Esophagus muscularis mucosa (tissue), 4 donors: ENCODE measurements at places on chromosomes 4 and X. TPM values are rescaled to one million over a fixed set of nuclear protein-coding genes. Genes with fewer than 3 reads are reported as not detected.

SH3TC1 gene
- total RNA-seq: 18.7 TPM

DMP1 gene
- total RNA-seq: not detected

DNA sequence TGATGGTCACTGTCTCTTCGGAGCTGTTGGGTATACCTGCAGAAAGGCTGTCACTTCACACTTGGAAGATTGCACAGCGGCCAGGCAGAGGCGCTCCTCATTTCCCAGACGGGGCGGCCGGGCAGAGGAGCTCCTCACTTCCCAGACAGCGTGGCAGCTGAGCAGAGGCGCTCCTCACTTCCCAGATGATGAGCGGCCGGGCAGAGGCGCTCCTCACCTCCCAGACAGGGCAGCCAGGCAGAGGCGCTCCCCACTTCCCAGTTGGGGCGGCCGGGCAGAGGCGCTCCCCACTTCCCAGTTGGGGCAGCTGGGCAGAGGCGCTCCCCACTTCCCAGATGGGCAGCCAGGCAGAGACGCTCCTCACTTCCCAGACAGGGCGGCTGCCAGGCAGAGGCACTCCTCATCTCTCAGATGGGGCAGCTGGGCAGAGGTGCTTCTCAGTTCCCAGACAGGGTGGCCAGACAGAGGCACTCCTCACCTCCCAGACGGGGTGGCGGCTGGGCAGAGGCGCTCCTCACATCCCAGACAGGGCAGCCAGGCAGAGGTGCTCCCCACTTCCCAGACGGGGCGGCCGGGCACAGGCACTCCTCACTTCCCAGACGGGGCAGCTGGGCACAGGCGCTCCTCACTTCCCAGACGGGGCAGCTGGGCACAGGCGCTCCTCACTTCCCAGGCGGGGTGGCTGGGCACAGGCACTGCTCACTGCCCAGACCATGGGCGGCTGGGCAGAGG lies 18.8 kb downstream of the PABPC1L2B start:
- DNase-seq: no peak

- no peak for DNase-seq
These were observed 54.0 kb upstream of the MAP3K15 start for GRCh38 chrX:19569121-19569805.

GPR82 gene
- 0.13 TPM for total RNA-seq
